ENCODE measurements at places on chromosomes 2 and 18. TPM values are rescaled to one million over a fixed set of nuclear protein-coding genes. Genes with fewer than 3 reads are reported as not detected.

Gene TSN
- 98.7 TPM for total RNA-seq

Gene NR4A2
- total RNA-seq = 0.59 TPM

Gene SIX3
- not detected for total RNA-seq

Gene ADRA2B
- 0.11 TPM for total RNA-seq

- no peak for DNase-seq
These were observed 36.3 kb downstream of the EPHA4 start for GRCh38 chr2:221535824-221536223.

GRCh38 chr2:152372438-152372984 lies 37.5 kb downstream of the FMNL2 start:
- no peak for DNase-seq

DNA sequence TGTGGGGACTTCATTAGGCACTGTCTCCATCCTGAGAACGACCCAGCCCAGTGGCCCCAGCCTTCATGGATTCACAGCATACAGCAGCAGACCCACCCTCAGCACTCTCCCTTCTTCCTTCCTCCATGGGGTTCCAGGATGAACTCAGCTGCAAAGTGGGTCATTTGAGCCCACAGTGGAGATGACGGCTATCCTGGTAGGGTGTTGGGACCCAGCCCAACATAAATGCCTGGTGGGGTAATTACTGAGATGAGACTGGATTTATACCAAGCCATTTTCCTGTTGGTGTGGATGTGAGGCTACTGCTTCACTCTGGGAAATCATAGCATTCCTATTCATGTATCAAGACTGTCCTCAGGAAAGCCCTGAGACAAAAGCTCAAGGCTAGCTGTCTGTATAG lies 536.7 kb upstream of the TNP1 start:
- no peak for DNase-seq

- no peak for DNase-seq
These were observed 28.4 kb downstream of the NAB1 start for GRCh38 chr2:190677255-190677654.

DNA sequence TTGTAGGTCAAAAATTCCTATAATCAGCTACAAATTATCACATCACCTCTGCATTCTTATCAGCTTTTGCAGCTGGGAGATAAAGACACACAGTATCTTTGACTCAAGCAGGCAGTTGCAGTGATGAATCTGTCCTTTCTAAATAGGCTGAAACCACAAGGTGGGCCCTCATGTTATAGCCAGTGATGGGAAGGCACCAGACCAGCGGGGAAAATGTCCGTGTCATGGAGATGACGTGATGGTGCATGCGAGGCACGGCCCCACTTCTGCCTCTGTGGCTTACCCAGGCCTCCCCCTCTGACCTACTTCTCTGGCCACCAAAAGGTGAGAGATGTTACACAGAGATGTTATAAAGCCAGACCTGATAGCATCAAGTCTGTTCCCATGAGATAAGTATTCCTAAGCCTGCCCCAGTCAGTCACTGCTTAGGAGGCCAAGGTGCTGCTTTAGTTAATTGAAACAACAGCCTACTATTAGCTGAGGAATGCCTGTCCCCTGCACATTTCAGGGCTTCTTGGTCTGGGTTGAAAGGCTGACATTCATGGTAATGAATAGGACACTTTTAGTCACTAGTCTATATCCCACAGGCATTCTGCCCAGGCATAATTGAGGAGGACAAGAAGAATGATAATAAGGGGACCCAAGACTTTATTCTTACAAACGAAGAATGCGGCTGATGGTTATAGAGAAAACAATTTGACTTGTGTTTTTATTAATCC lies 327.9 kb downstream of the LPIN1 start:
- no peak for DNase-seq

DNA sequence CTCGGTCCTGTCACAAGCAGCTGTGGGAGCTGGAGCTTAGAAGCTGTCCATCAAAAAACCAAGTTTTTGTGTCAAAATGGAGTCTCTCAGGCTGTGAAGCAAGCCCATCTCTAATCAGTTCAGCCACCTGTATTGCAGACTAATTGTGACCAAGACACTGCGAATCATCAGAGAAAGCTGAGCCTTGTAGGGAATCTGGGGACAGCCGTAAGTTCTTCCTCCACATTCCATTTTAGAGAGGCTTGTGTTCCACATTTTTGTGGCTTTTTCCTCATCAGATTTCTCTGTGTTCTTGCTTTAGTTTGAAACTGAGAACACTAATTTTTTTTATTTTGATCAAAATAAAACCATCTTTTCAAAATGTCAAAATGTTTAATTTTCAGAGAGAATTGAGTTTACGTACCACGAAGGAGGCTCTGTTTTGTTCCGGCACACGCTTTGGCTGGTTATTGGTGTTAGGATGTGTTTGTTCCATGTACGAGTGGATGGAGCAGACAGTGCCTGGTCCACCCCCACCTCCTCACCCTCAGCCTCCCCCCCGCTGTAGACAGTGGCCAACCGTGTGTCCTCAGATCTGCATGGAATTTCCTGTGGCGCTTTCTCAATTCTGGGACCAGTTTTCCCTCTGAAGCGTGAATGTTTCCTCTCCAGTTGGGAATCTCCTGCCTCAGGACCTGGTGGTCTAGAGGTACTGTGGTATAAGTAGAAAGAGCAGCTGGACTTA lies 140.8 kb downstream of the AGAP1 start:
- no peak for DNase-seq

GRCh38 chr18:50709193-50709592 lies 110.6 kb downstream of the MRO start:
- no peak for DNase-seq

Data from OCI-LY7 (cell line).